ENCODE measurements at places on chromosomes 13 and 19.

GRCh38 chr13:99390601-99391000 is 83.4 kb upstream of the GPR183 start:
- DNase-seq = no peak

- no peak for DNase-seq
These were observed 216.4 kb downstream of the KLF5 start for GRCh38 chr13:73275163-73275562.

- DNase-seq = no peak
These were observed 5.0 kb downstream of the ADAT3 start for GRCh38 chr19:1910177-1910576.

DNA sequence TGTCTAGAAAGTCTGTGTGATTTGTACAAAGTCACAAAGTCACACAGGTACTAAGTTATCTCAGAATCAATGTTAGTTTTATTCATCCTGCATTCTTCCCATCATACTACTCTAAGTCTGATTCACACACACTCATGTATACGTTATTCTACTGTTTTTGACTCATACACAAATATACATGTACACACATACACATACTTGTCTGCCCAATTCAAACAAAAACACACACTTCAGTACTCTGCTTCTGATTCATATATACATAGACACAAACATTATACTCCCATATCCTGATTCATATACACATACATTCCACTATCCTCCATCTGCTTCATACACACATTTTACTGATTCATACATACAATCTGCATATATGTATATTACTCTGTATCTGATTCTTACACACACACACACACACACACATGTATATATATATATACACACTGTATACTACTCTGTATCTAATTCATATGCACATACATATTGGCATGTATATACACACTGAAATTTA is 69.3 kb downstream of the KLF12 start:
- no peak for DNase-seq

DNA sequence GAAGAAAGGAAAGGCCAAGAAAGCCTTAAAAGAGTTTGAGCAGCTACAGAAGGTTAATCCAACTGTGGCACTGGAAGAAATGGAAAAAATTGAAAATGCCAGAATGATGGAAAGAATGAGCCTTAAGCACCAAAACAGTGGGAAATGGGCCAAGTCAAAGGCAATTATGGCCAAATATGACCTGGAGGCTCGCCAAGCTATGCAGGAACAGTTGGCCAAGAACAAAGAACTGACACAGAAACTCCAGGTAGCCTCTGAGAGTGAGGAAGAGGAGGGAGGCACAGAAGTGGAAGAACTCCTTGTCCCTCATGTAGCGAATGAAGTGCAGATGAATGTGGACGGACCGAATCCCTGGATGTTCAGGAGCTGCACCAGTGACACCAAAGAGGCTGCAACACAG is 5.1 kb downstream of the UTP14C start:
- DNase-seq = no peak

DNA sequence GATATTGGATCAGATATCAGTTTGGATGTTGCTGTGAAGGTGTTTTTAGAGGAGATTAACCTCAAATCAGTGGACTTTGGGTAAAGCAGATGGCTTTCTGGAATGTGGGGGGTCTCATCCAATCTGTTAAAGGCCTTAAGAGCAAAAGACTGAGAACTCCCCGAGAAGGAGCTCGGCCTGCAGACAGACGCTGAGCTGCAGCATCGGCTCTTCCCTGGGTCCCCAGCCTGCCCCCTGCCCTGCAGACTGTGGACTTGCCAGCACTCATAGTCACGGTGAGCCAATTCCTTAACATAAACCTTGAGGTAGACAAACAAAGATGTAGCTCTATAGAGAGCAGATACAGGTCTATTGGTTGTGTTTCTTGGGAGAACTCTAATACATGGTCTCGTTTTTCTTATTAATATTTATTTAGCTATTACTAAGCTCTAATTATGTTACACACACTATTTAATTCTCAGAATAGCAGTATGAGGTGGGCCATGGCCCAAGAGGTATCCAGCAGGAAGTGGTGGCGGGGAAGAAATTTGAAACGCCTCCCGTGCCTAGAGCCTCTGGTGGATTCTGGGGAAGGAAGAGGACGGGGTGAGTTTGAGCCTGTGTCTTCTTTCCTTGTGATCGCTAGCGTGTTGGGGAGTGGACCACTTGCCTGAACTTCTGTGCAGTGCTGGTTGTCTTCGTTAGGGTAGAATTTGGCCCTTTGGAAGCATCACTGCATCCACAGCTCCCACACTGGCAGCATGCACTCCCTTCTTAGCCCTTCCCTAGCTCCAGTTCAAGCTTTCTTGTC is 305.3 kb downstream of the TEX29 start:
- no peak for DNase-seq

DNA sequence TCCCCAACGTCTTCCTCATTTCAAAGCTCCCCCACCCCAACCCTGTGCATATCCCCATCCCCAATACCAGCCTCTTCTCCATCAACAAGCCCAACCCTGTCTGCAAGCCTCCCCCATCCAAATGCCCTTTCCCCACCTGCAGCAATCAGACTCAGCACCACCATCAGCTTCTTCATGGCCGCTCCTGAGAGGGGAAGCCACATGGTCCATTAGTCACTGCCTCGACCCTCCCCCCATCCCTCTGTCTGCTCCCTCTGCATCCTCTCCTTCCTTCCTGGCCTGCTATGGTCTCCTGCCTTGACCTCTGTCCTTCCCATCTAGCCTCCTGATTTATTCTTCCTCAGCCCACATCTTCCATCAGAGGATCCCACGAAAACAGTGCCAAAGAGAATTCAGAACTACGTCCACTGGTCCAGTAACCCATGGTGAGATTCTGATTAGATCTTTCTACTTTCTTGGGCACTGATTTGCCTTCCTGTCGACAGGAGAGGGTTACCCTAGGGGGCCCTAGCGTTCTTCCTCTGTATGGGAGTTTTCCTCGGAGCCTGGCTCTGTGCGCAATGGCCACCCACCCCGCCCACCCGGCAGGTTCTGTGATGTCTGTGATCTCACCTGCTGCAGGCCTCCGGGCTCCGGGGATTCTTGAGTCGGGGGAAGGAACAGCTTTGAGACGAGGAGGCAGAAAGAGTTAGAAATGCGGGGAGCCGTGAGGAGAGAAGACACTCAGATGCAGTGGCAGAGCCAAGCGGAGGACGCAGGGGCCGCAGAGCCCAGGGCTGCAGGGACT is 1.3 kb downstream of the KLK6 start:
- no peak for DNase-seq

DNA sequence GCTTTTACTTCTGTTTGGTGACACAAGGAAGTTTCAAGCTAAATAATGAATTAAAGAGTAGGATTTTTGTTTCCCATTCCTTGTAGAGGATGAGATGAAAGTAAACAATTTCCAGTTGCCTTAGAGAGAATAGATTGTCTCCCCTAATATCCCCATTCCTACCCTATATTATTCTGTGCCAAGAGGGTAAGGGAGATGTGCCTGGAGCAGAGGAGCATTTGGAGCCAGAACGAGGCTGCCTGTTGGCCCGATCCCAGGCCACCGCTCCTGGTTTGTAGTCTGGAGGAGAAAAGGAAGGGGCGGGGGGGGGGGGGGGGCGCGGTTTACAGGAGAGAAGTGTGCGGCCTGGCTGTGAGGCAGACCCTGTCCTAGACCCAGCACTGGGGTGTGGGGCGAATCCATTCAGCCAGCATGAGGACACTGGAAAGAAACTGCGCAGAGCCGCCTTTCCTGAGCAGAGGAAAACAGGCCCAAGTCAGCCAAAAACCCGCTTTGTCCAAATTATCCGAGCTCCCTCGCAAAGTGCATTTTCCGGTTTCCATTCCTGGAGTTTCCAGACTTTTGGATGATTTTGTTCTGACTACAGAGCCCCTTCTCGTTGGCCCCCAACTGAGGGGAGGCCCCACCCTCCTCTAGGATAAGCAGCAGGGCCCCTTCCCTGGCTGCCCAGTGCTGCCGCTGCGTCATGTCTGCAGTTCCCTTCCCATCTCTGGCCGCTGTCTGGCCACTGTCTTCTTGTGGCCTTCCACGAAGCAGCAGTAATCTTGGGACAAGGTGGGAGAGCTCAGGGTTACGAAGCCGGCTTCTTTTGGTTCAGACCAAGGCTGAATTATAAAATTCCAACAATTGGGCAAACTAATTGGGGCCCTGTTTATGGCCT is 23.0 kb downstream of the NFIX start:
- DNase-seq = no peak

DNA sequence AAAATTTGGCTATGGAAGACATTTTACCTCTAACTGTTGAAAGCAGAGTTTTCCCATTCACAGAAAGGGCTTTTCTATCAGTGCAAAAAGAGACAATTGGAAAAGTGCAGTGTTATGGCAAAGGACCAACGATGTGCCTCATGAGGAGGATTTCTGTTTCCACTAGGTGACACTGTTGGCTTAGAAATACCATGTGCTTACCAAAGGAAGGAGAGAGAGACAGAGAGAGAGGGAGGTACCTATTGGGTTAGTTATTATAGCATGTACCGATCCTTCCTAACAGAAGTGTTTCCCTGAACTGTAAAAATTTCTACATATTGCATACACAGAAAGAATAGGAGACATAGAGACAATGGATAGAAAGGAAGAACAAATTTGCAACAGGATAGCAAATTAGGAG is 23.9 kb upstream of the PSG4 start:
- no peak for DNase-seq

GRCh38 chr13:40409278-40409677 is 257.2 kb downstream of the FOXO1 start:
- no peak for DNase-seq

GRCh38 chr19:38151242-38151641 is 72.8 kb downstream of the DPF1 start:
- no peak for DNase-seq

DNA sequence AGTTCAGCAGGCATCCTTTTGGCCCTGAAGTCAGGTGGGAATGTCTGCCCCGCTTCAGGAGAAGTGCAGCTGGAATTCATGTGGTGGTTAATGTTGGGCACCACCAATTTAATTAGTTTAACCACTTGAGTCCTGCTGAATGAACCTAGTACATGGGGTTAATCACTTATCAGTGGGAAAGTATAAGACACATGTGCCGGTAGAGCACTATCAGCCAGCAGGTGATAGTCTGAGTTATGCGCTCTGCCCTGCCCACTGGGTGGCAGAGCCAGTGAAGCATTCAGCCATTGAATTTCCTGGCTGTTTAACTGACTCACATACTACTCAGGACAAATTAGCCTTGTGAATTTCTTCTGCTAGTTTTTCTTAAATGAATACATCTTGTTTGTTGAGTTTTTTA is 789.7 kb upstream of the PRR20A start:
- no peak for DNase-seq

GRCh38 chr19:17025991-17026658 is 485 bp downstream of the CPAMD8 start:
- no peak for DNase-seq

GRCh38 chr19:18308051-18308947 is 14.6 kb downstream of the LSM4 start:
- no peak for DNase-seq

DNA sequence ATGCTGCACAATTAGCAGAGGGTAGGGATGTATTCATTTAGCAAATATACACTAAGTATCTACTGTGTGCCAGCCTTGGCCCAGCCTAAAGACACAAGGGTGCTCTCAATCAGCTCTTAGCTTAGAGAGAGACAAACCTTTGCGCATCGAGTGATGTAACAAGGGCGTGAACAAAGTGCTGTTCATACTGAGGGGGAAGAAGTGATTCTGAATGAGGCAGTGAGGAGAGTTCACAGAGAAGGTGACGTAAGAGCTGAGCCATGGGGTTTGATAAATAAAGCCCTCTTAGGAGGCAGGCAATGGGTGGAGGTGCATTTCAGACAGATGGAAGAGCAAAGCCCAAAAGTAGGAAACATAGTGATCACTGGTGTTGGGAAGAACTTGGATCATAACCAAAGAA is 68.5 kb downstream of the FLT1 start:
- no peak for DNase-seq

- peak; percentile 39 for DNase-seq
These were observed 15.4 kb downstream of the TLE5 start for GRCh38 chr19:3046698-3047495.

DNA sequence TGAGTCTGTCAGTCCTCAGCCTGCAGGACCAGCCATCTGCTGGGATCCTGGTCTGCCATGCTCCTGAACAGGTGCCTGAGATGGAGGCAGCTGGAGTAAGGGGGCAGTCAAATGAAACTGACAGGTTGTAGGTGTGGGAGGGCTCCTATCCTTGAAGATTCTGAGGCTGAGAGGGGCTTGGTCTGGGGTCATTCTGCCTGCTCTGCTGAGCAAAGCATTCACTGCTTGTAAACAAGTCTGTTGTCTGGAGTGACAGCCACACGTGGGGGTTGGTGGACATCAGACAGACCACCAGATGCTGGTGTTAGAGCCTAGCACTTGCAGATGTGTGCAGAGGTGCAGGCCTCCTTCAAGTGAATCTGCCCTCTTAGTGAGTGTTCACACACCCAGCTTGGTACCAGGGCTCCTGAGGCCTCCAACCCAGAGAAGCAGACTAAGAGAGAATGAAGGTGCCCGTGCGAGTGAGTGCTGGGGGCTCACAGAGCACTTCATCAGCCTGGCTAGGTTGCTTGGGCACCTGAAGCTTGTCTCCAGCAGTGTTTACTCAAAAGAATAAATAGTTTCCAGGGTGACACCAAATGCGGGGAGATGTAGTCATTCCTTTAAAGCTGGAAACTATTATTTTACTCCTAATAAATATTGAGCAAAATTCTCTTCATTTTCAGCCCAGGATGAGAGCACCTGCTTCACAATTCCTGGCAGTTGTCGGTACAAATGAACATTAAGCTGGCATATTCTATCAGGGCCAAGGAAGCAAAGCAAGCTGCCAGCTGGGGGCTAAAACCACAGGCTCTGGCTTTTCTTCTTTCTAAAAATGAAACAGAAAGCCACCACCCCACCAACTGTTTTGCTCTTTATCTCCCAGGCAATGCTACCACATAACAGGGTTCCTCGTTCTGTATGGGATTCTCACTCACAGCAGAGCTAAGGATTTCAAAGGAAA is 82.3 kb downstream of the RNASEH2B start:
- no peak for DNase-seq

GRCh38 chr13:46992383-46992952 is 95.6 kb upstream of the HTR2A start:
- no peak for DNase-seq

DNA sequence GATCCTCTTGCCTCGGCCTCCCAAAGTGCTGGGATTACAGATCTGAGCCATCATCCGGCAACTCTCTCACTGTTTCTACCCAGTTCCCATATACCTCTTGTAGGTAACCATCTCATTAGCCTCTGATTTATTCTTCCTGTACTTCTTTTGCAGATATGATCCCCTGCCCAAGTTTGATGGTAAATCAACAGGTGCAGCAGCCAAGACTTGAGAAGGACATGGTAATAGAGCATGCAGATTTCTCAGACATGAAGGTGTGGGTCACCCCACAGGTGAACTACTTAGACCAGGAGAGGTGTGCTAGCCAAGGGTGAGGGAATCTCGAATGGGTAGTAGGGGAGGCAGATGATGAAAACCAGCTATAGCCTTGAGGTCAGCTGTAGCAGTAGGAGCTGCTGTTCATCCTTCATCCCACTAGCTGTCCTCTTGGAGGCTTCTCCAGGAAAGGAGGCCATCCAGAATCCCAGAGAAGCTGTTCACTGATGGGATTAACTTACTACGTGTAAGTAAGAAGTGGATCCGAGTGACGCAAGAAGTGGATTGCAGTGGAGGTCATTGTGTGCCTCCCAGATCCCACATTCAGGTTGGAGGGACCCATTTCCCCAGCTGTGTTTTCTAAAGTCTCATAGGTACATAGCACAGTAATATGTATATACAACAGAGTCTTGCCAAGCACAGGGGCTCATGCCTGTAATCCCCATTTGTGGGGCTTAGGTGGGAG is 10.8 kb upstream of the CEBPG start:
- DNase-seq = no peak

GRCh38 chr19:54208784-54209057 is 8.1 kb downstream of the RPS9 start:
- DNase-seq = no peak
